Stimulated activated CD4-positive, alpha-beta T cell treated with anti-CD3 and anti-CD28 coated beads, Interleukin-15, amount 100 ng/mL, for 1 hour (primary cell): ENCODE measurements at places on chromosomes 13 and 19.

DNA sequence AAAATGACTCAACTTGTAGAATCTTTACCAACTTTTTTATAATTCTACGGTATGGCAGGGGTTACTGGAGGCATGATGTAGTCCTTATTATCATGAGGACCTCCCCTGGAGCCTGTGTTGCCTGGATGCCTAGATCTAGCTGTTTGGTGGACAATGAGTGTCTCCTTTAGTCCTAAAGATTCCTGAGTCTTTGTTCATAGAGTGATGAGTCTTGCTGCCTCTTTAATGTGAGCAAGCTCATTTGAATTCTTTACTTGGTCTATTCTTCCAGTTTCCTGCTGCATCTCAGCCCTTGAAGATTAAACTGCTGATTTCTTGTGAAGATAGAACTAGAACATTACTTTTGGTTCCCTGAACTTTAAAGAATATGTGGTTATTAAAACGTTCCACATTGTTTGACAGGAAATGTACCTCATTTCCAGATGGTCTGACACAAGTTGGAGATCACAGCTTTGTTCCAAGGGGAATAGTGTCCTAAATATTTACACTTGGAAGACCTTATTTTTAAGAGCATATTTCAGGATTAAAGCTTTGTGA, 51.9 kb downstream of the SLAIN1 start:
- DNase-seq, result no peak

DNA sequence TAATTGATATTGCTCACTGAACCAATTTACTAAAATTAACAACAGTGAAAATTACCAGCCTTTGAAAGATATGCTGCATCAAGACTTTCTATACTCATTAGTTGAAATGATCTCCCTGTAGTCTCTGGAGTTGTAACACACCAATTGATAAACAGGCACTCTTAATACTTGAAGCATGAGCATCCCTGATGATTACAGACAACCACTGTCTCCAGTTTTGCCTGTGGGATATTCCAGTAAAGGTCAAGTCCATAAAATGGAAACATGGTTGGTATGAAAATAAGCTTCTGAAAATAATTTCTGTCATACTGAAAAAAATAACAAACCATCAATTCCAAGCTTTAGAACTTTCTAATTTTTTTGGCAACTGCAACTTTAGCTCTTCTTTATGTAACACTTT, 405.8 kb downstream of the SPRY2 start:
- no peak for DNase-seq

DNA sequence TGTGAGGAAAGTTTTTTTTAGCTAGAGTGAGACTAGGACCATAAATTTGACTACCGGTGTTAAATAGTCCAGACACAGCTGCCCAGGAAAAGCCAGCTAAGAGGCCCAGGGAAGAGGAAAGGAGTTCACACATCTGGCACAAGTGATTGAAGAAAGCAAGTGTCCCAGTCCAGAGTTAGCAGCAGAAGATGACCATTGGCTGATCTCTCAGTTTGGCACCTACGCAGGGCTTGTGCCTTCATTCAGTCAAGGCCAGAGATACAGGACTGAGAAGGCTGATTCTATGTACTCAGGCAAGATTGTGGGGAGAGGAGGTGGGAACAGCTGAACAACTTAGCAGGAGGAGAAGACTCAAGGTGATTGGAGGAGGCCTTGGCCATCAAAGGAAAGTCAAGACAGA, 575.0 kb upstream of the KLF12 start:
- no peak for DNase-seq

GRCh38 chr13:85693889-85694511, 105.2 kb downstream of the SLITRK6 start:
- no peak for DNase-seq

DNA sequence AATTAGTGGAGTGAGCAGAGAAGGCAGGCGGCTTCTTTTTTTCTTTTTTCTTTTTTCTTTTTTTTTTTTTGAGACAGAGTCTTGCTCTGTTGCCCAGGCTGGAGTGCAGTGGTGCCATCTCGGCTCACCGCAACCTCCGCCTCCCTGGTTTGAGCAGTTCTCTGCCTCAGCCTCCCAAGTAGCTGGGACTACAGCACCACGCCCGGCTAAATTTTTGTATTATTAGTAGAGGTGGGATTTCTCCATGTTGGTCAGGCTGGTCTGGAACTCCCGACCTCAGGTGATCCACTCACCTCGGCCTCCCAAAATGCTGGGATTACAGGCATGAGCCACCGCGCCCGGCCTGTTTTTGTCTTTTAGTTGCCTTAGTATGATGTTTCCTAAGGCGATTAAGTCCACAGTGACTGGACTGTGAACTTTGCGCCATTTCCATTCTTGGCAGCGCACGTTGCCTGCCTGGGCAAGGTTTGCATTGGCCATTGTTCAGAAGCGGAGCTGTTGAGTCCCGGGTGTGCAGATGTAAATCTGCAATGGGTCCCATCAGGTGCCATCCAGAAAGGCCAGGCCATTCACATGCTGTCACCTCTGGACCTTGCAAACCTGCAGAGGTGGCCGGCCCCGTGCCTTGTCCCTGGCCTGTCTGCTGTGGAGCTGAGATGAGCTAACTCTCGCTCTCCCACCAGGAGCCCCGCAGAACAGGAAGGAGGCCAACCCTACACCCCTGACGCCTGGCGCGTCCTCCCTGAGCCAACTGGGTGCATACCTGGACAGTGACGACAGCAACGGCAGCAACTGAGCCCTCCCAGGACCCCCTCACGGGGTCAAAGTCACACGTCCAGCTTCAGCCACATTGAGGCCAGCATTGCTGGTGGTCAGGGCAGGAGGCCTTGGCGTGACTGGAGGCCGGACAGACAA, 10.9 kb upstream of the SHD start:
- no peak for DNase-seq

- DNase-seq, result no peak
Measured at GRCh38 chr13:112825875-112826274, 136.0 kb downstream of the ATP11A start.

DNA sequence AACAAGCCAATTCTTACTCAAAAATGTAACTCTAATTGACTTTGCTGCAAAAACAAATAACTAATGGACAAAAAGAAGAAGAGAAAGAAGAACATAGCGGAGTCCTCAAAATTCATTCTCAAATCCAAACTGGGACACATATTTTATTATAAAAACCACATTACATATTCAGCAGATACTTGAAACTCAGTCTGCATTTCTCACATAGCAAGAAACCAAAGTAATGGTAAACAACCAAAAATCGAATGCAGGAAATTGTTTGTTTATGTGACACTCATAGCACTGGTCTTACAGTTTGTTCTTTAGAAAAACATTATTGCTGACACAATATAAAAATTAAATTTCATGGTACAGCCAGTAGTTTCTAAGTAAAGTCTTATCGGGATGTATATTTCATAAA, 789.8 kb downstream of the SLITRK6 start:
- DNase-seq, result no peak

DNA sequence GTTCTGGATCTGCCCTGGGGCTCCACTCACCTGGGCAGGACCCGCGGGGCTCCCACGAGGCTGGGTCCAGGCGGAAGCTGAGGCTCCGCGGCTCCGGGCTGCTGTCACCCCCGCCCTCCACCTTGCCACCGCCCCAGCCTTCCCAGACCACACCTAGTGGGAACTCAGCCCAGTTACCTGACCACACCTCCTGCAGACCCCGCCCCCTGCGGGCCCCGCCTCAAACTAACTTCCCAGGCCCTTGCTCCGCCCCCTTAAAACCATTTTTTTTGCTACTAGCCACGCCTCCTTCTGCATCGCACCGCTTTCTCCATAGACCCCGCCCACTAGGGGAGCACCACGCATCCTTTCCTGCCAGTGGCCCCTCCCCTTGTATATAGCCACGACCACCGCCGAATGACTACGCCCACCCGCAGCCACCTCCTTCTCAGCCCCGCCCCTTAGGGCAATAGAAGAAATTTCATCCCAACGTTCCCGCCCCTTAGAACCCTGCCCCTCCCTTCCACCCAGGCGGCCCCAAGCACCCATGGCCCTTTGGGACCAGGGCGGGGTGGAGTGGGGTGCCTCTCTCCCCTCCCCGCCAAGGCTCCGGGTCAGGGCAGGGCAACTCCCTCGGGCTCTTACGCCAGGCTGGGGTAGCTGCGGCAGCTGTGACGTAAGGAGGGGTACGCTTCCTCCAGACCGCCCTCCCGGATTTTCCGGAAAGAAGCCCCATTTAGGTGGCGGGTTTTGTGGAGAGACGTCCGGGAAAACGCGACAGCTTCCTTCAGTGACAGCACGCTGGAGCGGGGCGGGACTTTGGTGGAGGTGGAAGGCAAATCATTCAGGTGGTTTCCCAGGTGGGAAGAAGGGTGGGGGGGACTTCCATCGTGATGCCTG, at the start of gene SH2D3A:
Gene SH2D3A (minus strand): TSS at position 79 of the 879 bp plus-strand sequence. CDS start 3,687 bp downstream, outside the sequence.
- peak; percentile 94 for DNase-seq

DNA sequence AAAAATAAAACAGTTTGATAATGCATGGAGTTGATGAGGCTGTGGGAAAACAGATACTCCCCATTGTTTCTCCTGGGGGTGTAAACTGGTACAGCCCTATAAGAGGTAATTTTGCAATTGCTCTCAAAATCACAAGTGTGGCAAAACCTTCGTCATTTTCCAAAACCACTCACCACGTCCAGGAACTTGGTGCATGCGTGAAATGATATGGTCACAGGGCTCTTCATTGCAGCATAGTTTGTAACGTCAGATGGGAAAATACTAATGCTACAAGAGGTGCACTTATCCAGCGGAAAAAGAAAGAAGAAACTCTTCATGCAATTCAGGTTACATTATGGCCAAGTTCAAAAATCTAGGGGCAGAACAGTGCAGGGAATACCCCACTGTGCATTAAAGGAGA, 11.9 kb upstream of the PLAUR start:
- DNase-seq, result no peak

GRCh38 chr19:1526066-1526778, 2.3 kb downstream of the PLK5 start:
- no peak for DNase-seq

GRCh38 chr19:35027009-35027408, 3.3 kb upstream of the SCN1B start:
- no peak for DNase-seq

DNA sequence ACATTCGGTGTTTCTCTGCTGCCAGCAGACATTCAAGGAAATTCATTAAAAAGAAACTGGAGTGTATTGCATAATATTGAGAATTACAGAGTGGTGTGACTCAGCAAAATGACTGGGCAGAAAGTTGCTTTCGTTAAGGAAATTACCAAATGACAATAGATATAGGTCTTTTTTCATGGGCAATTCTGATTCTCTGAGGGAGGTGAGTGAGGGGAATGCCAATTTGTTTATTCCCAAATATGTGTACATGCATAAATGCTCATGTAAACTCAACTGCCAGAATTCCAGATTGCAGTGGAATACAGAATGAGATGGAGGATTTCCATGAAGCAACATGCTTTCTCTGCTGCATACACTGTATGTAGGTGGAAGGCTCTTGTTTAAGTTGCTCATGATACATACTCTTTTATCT, 1730.1 kb downstream of the SLITRK5 start:
- DNase-seq, result no peak

GRCh38 chr19:30165228-30165813, 206.9 kb upstream of the ZNF536 start:
- no peak for DNase-seq

DNA sequence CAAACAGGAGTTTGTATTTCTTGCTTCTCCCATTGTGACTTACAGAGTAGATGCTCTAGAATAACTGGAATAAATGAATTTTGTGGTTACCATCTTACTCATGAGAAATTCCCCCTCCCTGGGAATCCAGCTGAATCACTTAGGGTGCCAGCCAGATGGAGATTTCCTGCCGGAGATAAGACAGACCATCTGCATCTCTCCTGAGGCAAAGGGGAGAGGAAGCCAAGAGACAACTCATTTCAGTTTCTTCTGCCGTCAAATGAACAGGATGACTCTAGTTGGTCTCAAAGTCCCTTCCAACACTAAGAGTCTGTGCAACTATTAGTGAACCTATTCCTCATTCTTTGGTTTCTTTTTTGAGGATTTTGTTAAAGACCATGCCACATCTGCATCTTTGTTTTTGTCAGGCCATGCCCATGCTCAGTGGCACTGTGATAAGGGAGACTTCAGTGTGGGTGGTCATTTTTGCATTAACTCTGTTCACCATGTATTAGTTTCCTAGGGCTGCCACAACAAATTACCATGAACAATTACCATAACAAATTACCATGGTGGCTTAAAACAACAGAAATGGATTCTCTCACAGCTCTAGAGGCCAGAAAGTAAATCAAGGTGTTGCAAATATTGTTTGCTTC, 112.8 kb downstream of the NDFIP2 start:
- no peak for DNase-seq
